ENCODE measurements at places on chromosomes 6 and 20.
A peak's percentile ranks its signal among the peaks of the same experiment; 100 is the strongest.

DNA sequence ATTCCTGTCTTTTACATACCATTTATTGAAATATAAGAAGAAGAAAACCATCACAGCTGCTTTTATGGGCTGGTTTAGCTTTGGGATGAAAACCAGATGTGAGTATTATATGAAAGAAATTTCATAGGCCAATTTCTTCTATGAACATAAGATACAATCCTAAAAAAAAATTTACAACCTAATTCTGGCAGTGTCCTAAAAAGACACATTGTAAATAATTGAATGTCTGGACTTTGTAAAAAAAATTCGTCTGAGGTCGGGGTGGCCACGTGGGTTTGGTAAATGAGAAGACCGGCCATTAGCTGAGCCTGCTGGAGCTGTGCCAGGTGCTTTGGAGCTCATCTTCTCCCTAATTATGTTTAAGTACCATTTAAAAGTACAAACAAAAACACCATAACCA lies 26.8 kb downstream of the DACT2 start:
- DNase-seq: no peak

- DNase-seq: peak; percentile 91
These were observed 80.1 kb upstream of the NXT1 start for GRCh38 chr20:23270382-23270911.

- no peak for DNase-seq
These were observed 10.7 kb upstream of the MLIP start for GRCh38 chr6:54100411-54101006.

- no peak for DNase-seq
These were observed 302.3 kb upstream of the CITED2 start for GRCh38 chr6:139676718-139677117.

DNA sequence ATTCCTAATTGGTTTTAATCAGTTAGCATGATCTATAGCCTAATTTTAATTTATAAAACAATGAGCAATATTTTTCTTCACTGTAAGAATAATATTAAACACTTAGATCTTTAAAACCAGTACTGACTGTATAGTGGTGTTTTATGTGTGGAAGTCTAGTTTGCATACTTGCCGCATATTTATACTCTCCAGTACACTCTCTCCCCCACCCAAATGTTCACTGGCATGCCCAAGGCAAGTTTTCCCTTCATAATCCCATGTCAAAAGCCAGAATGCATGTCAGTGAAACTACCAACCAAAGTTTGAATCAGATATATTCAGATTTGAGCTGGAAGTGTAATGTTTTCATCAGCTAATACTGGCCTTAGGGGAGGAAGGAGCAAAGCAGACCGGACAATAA lies 506.1 kb downstream of the PHF3 start:
- no peak for DNase-seq

DNA sequence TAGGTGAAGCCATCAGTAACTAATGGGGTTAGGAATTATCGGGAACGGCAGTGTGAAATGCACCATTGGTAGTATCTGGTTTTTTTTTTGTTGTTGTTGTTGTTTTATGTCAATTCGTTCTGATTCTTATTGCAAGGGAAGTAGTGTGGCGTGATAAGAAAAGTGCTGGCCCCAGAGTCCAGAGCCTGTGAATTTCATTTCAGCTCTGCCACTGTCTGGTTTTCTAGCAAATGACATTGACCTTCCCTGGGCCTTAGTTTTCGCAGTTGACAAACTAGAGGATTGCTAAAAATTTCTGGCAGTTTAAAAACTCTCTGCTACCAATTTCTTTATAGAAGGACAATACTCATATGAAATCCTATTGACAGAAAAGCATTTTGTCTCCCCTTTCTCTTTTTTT lies 161.6 kb downstream of the AIG1 start:
- DNase-seq: no peak

- peak; percentile 82 for DNase-seq
These were observed 769 bp upstream of the TRPC4AP start for GRCh38 chr20:35093267-35093884.

- no peak for DNase-seq
These were observed 2.5 kb downstream of the PMEPA1 start for GRCh38 chr20:57707320-57707719.

GRCh38 chr6:169884158-169884557 lies 132.7 kb downstream of the ERMARD start:
- no peak for DNase-seq

GRCh38 chr20:57716901-57717300 lies 7.1 kb upstream of the PMEPA1 start:
- no peak for DNase-seq

GRCh38 chr20:34294563-34294962 lies 8.6 kb downstream of the AHCY start:
- DNase-seq: no peak

- peak; percentile 88 for DNase-seq
These were observed 10.0 kb upstream of the NCOA7 start for GRCh38 chr6:125780540-125781313.

- DNase-seq: no peak
These were observed 83.9 kb downstream of the CDC5L start for GRCh38 chr6:44471271-44471981.

GRCh38 chr6:167237438-167238145 lies 53.5 kb upstream of the UNC93A start:
- DNase-seq: no peak

GRCh38 chr6:139595183-139595582 lies 220.7 kb upstream of the CITED2 start:
- DNase-seq: peak; percentile 67

DNA sequence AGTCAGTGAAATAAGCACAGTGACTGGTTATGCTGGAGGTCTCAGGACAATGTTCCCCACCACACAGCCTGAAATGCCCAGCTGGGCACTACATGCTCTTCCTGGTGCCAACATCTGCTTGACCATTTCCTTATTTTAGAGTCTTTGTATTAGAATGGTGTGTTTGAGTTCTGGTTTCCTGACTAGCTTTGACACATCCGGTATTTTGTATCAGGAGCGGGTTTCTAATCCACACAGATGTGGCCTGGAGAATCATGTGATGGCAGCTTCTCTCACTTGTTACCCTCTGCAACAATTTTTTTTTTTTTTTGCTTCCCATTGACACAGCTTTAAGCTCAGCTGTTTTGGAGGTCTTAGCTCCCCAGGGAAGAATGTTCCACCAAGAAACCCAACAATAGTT lies 164.5 kb upstream of the CST7 start:
- DNase-seq: no peak

- no peak for DNase-seq
These were observed 85.4 kb downstream of the KLHL32 start for GRCh38 chr6:97009781-97010492.

- DNase-seq: no peak
These were observed 116.6 kb downstream of the BMP2 start for GRCh38 chr20:6884114-6884513.

DNA sequence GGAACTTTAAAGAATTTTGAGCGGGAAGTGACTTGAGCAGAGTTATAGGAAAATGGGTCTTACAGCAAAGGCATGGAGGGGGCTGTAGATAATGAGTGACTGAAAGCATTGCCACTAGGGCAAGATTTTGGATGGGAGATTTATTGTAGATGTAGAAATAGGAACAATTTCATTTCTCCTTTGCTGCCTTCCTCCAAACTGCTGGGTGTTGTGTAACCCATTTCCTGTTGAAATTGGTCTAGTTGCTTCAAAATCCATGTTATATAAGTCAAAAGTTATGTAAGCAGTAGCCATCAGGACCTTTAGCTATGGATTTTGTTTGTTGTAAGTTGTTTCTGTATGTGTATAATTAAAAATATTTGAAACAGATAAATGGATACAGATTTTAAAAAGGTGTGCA lies 11.1 kb downstream of the YWHAB start:
- no peak for DNase-seq

DNA sequence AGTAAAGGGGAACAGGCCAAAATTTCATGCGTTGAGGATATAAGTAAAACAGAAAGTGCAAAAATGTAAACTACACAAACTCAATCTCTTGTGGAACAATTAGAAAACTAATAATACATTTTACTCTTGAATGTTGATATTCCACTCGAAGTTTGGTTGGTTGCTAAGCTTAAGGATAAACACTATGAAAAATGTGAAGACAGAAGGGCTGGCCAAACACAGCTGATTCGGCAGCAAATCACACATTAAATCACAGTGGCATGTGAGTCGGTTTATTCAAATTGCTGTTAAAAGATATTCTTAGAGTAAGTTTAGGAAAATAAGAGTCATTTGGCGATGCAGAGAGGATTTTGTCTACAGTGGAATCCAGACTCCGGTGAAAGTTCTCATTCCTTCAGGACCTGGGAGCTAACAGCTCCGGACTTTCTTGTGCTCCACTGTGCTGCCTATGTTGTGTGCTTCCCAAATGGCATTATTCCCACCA lies 1.4 kb upstream of the EPM2A start:
- peak; percentile 64 for DNase-seq

GRCh38 chr6:137370871-137371633 lies 123.1 kb downstream of the OLIG3 start:
- DNase-seq: no peak

- DNase-seq: peak; percentile 70
These were observed 1.7 kb downstream of the LOC128125822 start for GRCh38 chr6:63573899-63574553.

- no peak for DNase-seq
These were observed 105.0 kb downstream of the PTPRK start for GRCh38 chr6:128415387-128415786.

DNA sequence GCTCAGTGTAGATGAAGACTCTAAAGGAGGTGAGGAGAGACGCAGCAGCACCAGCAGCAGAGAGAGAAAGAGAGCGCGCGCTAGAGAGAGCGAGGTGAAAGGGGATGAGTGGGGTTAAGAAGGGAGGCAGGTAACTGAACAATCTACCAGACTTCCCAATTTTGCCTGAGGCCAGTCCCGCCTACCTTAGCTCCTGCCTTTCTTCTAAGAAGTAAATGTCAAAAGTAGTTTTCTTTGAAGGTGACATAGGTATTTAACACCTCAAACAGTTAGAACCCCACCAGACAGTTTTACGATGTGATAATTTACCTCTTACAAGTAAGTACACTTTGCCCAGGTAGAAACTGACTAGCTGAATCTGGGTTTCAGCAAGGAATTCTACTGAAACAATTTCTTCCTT lies 132.0 kb upstream of the EEF1E1 start:
- DNase-seq: no peak

DNA sequence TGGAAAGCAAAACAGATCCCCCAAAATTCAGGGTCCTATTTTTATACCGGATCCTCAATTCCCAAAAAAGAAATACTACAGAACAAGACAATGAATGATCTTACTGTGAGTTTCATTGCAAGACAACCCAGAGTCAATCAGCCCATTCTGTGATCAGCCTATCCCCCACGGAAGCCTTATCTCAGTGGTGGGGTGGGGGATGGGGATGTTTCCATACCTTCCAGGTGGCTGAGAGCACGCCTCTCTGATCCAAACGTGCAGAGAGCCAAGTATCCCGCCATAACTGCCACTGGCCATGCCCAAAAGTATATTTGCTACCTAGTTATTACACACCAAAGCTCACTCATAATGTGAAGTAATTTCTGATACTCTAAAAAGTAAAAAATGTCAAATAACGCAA lies 15.1 kb downstream of the WFDC2 start:
- DNase-seq: no peak

- peak; percentile 68 for DNase-seq
These were observed 27.5 kb upstream of the CEP85L start for GRCh38 chr6:118678866-118679265.

- DNase-seq: no peak
These were observed 8.8 kb upstream of the SUPT3H start for GRCh38 chr6:45386501-45386900.

- DNase-seq: no peak
These were observed 56.5 kb upstream of the CST7 start for GRCh38 chr20:24892522-24892921.

GRCh38 chr6:19375613-19376012 lies 461.6 kb upstream of the ID4 start:
- DNase-seq: no peak

DNA sequence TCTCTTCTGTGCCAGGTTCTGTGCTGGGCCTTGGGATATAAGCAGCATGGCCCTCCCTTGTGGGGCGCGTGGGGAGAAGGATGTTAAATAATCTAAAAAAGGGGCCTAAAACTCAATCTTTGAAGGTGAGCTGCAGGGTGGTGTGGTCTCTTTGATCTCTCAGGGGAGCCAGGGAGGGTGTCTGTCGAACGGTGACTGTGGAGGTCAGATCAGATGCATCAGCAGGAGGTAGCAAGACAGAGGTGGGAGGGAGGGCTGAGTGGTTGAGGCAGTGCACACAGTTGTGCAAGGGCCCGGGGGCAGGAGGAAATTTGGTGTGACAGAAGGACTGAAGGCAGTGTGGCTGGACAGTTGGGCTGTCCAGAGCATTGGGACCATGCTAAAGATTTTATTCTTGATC lies 287.3 kb downstream of the BMP7 start:
- DNase-seq: no peak
